Naive thymus-derived CD8-positive, alpha-beta T cell (primary cell): ENCODE measurements at places on chromosomes 5 and 9.

- DNase-seq = no peak
Observed at GRCh38 chr9:130845901-130846481, 10.9 kb downstream of the ABL1 start.

DNA sequence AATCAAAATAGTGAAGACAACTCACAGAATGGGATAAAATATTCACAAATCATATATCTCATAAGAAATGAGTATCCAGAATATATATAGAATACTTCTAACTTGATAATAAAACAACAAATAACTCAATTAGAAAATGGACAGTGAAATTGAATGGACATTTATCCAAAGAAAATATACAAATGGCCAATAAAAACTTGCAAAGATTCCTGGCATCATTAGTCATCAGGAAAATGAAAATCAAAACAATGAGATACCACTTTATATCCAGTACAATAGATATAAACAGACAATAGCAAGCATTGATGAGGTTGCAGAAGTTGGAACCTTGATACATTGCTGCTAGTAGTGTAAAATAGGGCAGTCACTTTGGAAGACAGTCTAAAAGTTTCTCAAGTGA lies 12.8 kb upstream of the TLR4 start:
- no peak for DNase-seq

GRCh38 chr5:158773161-158773560 lies 326.6 kb downstream of the EBF1 start:
- no peak for DNase-seq

GRCh38 chr5:61675015-61675692 lies 343.1 kb downstream of the ZSWIM6 start:
- no peak for DNase-seq

DNA sequence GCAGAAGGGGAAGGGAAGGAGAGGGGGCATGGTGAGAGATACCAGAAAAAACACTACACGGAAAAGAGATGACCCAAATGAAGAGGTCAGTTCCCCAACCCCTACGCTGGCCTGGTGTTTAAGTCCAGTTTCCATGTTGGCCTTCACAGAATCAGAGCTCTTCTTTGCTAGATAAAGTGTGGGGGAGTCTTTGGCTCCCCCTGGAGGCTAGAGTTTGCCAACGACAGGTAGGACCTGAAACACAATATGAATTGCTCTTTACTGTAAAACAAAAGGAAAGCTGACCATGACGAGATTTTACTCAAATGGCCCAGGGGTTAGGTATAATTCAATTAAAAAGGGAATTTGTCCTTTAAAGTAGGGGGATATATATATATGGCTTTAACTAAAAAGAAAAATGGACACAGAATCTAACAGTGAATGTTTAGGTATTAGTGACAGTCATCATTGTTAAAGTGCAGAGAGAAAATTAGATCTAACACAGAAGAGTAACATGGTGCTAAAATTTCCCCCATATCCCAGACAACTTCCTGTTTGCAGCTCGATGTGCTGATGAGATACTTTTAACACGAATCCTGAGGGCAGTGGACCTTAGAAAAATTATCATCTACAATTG lies 92.0 kb downstream of the SV2C start:
- peak; percentile 11 for DNase-seq

DNA sequence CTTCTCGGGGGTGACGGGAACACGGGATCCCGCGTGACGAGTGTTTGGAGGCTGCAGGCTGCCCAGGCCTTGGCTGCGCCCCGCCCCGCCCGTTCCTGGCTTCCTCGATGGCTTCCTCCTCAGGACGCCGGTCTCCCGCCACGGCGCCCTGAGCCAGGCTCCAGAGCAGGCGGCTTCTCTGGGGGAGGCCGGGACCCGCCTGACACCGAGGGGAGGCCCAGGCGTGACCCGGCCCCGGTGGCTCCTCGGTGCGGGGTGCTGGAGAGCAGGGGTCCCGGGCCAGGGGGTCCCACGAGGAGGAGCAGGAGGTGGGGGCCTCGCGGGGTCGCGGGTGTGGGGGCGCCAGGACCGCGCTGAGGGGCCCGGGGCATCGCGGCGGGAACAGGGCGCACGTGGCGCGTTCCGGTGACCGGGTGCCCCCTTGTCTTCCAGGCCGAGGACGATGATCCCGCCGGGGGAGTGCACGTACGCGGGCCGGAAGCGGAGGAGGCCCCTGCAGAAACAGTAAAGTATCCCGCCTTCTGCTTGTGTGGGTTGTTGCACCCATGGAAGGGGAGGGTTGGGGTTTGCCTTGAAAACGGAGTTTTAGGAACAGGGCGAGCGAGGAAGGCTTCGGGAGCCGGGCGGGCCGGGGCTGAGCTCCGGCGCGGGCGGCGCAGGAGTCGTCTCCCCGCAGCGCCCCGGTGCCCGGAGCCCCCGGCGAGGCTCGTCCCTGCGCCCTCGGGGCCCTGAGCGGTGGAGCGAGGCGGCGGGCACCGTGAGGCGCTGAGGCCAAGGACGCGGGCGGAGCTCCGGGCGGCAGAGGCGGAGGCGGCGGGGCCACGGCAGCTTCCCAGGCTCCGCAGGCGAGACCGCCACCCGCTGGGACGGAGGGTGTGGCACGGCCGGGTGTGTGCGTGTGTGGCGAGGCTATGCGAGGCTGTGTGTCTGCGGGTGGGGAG lies 22.2 kb downstream of the AHRR start:
- DNase-seq = peak; percentile 48

DNA sequence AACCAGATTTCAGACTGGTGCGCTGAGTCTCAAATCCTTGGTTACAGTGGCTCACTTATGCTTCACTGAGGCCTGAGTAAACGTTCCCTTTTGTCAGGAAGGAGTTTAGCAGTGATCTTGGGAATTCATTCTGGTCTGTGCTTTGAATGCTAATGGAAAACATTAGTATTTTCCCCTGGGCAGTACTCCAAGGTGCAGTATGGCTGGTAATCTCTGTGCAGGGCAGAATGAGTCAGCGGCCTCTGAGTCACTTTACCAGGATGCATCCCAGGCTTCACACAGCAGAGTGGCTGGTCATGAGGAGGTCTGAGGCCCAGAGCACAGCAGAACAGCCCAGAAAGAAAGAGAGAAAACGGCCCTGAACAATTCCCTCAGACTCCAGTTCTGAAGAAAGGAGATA lies 54.0 kb downstream of the PCA3 start:
- DNase-seq = no peak
